ENCODE measurements at places on chromosomes 13 and 19.
A peak's percentile ranks its signal among the peaks of the same experiment; 100 is the strongest.

DNA sequence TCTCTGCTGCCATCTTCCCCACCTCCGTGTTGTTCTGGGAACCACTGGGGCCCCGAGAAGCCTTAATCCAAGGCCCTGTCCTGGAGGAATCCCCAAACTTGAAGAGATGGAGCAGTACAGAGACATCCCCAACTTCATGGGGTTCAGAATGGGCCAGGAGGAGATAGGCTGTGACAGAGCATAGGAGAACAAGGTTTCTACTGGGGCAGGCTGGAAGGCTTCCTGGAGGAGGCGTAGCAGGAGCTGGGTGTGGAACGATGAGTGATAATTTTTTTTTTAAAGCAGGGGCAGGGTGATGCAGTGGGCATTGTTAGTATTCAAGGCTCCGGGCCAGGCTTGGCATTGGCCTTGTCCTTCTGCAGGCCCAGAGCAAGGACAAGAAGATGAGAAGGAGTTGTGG lies 3.3 kb downstream of the CYP4F8 start:
- no peak for DNase-seq

DNA sequence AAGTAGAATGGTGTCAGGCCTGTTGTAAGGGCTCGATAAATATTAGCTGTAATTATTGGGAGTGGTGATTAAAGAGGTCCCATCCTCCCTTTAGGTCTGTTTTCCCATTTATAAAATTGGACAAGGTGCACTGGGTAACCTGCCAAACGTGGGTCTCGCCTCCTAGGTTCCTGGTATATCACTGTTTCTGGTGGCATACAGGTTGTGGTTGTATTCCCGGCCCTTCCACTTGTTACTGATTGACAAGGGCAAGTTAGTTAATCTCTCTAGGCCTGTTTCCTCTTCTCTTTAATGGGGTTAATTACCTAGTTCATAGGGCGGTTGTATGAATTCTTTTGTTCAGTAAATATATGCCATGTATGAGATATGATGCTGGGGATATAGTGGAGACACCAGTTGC lies 1.5 kb downstream of the PPP2R1A start:
- no peak for DNase-seq

GRCh38 chr19:3034656-3035541 lies 5.8 kb upstream of the TLE2 start:
- DNase-seq = peak; percentile 25

DNA sequence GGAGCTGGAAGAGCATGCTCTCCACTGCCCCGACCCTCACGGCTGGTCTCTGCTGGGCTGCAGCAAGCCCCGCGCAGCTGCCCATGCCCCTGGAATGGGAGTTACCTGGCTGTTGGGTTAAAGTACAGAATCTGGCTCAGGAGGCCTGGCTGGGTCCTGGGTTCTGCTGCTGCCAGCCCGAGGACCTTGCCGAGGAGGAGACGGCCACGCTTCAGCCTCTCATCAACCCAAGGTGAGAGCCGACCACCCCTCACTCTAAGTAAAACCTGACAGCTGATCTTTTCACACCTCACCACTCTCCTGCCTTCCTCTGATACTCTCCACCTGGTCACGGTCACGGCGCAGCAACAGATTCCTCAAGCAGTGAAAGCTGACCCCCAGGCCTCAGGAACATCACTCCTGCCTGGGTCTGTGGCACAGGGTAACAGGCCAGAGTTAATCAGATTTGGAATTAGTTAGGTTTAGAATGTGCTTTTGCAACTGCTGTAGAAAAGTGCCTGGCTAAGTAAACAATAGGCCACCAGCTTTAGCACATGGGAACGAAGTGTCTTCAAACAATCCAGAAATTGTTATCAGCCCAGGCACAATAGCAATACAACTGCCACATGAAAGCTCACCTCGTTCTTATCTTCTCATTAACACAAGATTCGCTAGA lies 20.5 kb downstream of the RAB20 start:
- DNase-seq = no peak

- no peak for DNase-seq
Measured at GRCh38 chr19:12921047-12921446, 2.0 kb upstream of the SYCE2 start.

GRCh38 chr13:112779856-112780604 lies 90.2 kb downstream of the ATP11A start:
- DNase-seq = no peak

GRCh38 chr19:46791944-46792343 lies 3.5 kb upstream of the SLC1A5 start:
- DNase-seq = no peak

DNA sequence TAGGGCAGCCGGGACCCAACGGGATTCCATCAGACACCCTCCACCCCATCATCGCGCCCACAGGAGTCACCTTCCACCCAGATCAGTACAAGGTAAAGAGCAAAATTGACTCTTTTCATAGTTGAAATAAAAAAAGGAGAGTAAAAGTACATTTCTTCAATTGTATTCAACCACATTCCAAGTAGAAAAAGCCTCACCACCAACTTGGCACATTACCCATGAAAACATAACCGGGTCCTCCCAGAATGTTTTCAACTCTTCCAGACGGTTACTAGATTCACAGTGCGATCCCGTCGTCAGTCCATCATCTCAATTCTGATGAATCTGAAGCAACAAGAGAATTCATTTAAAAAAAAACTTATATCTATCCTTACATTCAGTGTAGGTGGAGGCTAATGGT lies 125.2 kb downstream of the RAB20 start:
- DNase-seq = no peak

Data from fibroblast of skin of left biceps (primary cell).